NCI-H526 treated with DMSO at 0.1 percent for 48 hours (cell line): ENCODE measurements at places on chromosomes 11 and 22.

- DNase-seq, result no peak
Observed at GRCh38 chr11:32033067-32033466, 57.8 kb upstream of the RCN1 start.

- DNase-seq, result no peak
Observed at GRCh38 chr22:40477683-40478337, 107.4 kb downstream of the SGSM3 start.

DNA sequence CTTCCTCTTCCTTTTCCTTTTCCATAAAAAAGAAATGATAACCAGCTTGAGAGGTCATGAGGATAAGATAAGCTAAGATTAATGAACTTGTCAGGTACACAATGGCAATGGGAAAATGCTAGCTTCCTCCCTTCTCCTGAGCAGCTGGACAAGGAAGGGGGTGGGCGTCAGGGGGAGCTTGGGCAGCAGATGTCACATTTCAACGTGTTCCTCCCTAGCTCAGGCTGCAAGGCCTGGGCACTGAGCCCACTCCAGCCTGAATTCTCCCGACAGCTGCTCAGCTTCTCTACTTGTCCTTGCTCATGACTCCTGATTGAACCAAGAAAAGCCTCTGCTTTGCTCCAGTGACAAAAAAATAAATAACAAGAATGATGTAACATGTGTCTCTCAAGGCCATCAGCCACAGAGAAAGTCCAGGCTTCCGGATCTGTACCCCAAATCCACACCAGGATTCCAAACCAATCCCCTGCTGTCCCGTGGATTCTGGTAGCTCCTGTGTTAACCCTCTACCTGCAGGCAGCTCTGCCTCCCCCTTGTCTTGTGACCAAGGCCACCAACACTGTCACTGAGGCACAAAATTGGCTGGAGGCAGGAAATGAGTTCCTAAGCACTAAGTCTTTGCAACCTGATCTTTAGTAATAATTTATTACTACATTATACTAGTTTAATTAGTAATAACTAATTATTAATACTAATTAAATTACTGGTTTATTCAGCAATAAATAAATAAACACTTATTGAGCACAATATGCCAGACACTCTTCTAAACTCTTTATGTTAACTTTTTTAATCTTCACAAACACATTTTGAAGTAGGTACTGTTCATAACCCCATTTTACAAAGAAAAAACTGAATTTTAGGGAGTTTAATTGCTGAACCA lies 146.5 kb downstream of the CCDC34 start:
- DNase-seq, result no peak

DNA sequence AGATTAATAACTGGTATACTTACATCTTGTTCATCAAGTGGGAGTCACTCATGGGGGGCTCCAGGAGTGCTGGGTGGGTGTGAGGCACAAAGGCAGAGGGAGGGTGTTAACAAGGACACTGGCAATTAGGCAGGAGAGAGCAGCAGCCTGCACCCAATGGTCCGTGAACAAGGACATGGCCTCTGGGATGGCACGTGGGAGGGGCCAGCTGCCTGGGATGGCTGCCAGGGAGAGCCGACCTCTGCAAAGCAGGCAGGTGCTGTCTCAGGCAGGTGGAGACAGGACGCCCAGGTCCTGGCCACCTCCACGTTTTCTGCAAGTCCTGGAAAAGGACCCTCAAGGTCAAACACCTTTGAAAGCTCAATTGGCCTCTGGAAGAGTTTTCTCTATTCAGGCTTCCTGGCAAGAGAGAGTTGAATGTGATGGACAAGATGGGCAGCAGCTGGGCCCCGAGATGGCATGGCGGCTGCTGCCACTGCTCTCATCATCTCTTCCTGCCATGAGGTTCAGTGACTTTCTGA lies 257.1 kb downstream of the BUD13 start:
- DNase-seq, result peak; percentile 50

- DNase-seq, result peak; percentile 97
Observed at GRCh38 chr11:4094348-4095291, at the start of gene RRM1. Gene RRM1, plus strand, starts transcription at chr11:4094799. Its CDS starts 214 bp downstream, at chr11:4095013.

DNA sequence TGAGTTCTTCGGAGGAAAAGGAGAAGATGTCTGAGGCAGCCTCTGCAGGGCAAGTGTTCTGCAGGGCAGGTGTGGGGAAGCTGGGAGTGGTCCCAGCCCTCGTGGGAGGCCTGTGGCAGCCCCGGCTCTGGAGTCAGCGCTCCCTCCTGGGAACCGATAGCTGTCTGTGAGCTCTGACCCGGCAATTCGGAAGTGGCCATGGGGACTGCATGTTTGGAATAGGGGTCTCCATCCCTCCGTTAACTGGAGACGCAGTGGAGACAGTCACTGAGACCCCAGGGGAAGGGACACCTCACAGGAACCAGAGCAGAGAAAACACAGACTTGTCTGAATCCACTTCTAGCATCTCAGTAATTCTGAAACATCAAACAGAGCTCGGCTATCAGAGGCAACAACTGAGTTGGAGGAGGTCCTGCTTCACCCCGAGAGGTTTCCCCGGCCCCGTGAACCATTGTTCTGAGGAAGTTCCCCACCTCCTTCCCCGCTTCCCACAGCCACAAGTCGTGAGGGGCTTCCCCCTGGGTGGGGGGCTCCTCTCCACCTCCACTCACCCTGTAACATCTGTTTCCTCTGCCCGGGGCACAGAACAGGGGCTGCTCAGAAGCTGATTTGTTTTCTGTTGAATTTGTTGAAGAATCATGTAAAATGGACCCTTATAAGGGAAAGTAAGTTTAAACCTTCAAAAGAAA lies 99.6 kb downstream of the BRD1 start:
- DNase-seq, result no peak

- DNase-seq, result no peak
Observed at GRCh38 chr11:34564807-34565241, 51.2 kb upstream of the ELF5 start.

DNA sequence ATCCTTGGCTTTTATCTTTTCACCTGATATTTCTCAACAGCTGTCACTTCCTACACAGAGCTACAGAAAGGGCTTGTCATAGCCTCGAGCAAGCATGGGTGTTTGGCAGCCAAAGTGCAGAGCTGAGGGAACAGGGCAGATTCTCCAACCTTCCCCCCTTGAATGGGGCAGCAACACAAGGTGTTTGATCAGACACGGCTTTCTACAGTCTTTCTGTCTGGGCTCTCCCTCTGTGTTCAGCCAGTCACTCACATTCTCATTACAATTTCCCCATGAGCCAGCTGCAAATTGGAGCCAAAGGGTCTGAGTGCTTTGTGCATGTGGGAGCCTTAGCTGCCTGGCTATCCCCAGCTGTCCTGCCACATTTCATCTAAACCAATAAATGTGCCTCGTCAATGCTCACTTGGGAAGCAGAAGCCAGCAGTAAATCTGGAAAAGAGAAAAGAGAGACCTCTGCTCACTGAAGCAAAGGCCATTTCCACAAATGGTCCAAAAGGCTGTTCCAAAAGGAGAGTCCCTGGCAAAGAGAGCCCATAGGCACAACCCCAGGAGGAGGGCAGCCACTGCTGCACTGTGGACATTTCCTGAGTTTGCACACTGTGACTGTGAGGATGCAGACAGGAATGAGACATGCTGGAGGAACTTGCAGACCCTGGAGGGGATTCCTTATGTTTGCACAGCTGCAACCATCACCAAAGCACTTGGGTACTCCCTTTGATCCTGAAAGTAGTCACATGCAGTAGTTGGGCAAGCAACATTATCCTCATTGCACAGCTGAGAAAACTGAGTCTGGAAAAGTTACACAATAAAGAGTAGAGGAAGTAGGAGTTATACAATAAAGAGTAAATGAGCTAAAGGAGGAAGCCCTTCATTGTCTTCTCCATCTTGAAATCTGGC lies 186.8 kb downstream of the FAM181B start:
- DNase-seq, result no peak

DNA sequence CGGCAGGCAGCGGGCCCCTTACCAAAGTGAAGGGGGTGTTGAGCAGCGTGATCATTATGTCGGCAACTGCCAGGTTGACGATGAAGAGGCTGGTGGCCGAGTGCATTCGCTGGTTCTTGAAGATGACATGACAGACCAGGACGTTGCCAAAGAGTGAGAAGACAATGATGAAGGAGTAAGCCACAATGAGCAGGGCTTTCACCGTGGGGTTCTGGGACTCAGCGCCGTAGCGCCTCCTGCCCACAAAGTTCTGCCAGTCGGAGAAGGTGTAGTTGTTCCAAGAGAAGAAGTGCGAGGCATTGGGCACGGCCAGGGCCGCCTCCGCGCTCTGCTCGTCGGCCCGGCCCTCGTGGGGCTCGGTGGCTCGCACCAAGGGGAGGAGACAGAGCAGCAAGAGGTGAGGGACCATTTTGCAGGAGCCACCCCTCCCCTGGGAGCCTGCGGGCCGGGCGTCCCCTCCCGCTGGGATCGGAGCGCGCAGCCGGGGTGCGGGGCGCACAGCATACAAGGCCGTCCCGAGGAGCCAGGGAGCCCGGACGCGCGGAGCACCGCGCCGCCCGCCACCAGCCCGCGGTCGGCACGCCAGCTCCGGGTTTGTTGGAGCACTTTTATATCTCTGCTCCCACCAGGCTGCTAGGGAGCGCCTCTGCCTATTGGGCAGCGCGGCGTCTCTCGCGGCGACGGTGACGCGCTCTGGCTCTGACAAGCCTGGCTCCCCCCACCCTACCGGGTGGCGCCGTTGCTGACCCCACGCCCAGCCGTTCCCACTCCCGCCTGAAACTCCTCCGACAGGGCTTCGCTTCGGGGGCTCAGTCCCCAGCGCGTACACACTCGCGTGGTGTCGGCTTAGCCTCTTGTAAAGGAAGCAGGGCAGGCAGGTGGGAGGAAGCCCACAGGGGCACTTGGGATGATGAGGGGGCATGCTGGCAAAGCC lies at the start of gene GPR83:
GPR83 (minus strand) TSS at position 581 of the 934 bp plus-strand sequence; CDS start at position 409, 172 bp downstream.
- peak; percentile 19 for DNase-seq

DNA sequence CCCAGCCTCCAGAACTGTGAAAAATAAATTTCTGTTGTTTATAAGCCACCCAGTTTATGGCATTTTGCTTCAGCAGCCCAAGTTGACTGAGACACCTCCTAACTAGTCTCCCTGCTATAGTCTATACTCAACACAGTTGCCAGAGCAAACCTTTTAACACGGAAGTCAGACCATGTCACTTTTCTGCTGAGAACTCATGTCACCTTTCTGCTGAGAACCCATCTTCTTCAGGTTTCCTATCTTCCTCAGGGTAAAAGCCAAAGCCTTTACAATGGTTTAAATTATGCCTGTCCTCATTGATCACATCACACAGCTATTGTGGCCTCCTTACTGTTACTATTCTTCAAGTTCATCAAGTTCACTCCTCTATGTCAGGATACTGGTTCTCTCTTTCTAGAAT lies 74.3 kb upstream of the SOX6 start:
- no peak for DNase-seq

DNA sequence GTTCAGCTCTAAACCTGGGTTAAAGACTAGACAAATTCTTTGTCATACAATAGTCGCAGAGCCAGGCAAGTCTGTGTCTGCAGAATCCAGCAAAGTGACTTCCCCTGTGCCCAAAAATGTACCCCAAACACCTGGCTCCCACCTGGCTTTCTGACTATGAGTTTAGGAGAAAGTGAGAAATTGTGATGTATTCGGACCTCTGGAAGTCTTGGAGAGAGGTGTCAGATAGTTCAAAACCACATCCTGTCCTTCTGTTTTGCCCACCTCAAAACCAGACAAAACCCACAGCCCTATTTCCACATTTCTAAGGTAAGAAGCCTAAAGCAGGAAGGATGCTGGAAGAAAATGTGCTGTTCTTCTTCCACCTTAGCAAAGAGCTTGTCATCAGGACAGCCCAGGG lies 63.8 kb upstream of the CLMP start:
- DNase-seq, result no peak

GRCh38 chr22:28442264-28442710 lies 237.4 kb downstream of the TTC28 start:
- no peak for DNase-seq

DNA sequence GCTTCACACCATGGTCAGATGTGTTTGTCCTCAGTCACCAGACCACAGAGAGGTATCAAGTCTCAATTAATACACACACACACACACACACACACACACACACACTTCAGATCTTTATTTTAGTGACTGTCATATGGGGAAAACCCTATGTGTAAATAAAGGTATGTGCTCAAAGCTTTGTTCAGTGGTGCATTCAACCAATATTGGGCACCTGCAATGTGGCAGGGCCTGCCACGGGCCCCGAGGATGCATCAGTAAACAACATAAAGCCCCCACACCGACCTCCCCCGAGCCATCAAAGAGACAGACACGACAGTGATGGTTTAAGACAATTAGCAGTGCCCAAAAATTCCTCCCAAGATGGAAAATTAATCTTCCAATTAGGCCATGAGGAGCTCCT lies 51.6 kb downstream of the SHANK2 start:
- no peak for DNase-seq

GRCh38 chr11:486189-486588 lies 20.9 kb downstream of the RNH1 start:
- no peak for DNase-seq

- DNase-seq, result no peak
Observed at GRCh38 chr22:43479962-43480361, 68.1 kb downstream of the MPPED1 start.

- DNase-seq, result no peak
Observed at GRCh38 chr22:33652615-33653014, 267.7 kb downstream of the LARGE1 start.

GRCh38 chr11:111777094-111778046 lies 11.2 kb upstream of the PPP2R1B start:
- peak; percentile 82 for DNase-seq

- DNase-seq, result no peak
Observed at GRCh38 chr11:77038029-77038824, 4.0 kb downstream of the B3GNT6 start.

DNA sequence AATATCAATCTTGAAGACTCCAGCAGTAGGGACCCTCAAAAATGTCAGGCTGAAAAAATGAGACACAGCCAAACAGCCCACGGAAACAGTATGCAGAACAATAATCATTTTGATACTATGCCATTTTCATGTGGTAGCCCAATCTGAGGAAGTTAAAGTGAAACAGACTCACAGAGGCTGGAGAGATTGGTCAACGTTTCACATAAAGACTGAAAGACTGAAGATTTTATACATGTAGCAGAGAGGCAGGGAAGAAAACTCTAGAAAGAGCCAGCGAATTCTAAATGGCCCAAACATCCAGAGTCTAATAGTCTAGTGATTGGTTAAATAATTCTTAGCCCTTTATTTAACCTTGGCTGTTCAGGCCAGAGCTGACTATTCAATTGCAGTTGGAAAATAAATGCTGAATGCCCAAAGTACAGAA lies 49.4 kb downstream of the MAML2 start:
- no peak for DNase-seq

GRCh38 chr11:34997952-34998528 lies 81.6 kb downstream of the PDHX start:
- DNase-seq, result no peak

DNA sequence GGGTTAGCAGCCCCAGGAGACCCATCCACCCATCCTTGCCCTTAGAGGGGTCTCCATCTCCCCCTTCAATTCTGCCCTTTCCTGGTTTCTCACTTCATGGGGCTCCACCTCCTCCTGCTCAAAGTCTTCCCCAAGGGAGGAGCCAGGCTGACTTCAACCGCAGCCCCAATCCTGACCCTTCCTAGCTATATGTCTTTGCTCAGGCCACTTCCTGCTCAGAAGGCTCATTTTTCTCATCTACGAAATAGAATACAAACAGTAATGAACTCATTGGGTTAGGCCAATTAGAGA lies 24.5 kb downstream of the POU2AF1 start:
- no peak for DNase-seq
